ENCODE measurements at places on chromosomes 16 and 17. TPM values are rescaled to one million over a fixed set of nuclear protein-coding genes. Genes with fewer than 3 reads are reported as not detected.

Gene CTF1
- total RNA-seq: 0.13 TPM

Gene EVI2B
- 0.13 TPM for total RNA-seq

Gene MBTD1
- total RNA-seq: 11.4 TPM

Gene KLHL10
- under 0.01 TPM for total RNA-seq

Gene ZPBP2
- not detected for total RNA-seq

Gene VMO1
- 0.39 TPM for total RNA-seq

Gene FGF11
- 0.13 TPM for total RNA-seq

Gene PARD6A
- 2.3 TPM for total RNA-seq

Gene ARHGAP23
- 43.1 TPM for total RNA-seq

Gene IRX5
- 0.13 TPM for total RNA-seq

- peak; percentile 64 for DNase-seq
Observed at GRCh38 chr17:68437979-68438822, 19.1 kb downstream of the WIPI1 start.

DNA sequence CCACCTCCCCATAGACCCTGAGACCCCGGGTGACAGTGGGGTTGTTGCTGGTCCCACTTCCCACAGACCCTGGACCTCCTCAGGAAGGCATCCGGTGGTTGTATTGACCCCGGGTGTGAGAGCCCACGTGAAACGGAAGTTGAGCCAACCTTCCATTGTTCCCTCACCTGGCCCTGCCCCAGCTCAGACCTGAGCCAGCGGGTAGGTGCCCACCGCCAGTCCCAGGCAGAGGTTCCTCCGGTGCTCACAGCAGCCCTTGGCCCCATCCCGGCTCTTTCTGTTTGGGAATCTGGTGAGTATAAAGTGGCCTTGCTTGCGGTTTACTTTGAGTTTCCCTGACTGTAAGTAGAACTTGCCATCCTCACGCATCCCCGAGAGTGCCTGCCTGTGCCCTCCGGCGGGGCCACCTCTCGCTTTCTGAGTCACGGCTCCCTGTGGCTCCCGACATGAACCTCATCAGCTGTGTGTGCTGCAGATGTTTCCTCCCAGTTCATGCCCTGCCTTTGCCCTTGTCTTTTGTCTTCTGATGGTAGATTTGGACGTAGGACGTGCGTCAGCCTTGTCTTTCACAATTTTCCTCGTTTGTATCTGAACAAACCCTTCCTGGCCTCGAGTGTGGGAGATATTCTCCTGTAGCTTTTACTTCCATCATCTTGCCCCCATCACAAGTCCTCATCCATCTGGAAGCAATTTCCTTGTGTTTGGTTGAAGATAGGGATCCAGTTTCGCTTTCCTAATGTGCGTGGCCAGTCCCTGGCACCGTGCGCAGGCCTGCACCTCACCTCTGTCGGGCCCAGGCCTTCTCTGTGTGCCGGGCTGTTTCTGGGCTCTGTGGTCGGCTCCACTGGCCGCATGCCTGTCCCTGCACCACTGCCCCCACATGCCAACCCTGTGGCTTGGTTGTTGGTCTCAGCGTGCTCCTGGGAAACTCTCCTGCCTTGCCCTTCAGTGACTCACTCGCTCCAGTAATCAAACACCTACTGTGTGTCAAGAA is 76.0 kb downstream of the METRNL start:
- peak; percentile 87 for DNase-seq

DNA sequence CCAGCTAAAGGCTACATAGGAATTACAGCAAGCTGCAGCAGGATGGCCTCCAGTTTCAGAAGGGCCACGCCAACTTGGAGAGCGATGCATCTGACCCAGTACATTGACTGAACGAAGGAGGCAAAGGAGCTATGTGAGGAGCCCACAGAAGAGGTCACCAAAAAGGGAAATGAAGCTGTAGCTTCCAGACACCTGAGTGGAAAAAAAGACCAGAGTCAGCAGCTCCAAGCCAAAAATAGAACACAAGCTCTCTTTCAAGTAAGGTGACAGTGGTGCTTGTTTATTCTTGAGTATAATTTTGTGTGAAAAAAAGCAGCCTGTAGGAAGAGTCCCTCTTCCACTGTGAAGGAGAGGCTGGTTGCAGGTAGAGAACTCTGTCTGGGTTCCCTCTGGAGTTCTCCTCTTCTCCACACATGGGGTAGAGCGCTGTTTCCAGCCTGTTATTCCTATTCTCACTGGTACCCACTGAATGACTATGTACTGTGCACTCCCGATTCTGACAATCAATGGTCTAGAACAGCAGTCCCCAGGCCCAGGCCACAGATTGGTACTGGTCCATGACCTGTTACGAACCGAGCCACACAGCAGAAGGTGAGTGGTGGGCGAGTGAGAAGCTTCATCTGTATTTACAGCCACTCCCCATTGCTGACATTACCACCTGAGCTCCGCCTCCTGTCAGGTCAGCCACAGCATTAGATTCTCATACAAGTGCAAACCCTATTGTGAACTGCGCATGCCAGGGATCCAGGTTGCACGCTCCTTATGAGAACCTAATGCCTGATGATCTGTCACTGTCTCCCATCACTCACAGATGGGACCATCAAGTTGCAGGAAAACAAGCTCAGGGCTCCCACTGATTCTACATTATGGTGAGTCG is 15.1 kb downstream of the CCL4 start:
- DNase-seq: no peak

GRCh38 chr17:58365185-58365979 is 13.4 kb upstream of the SUPT4H1 start:
- DNase-seq: no peak

DNA sequence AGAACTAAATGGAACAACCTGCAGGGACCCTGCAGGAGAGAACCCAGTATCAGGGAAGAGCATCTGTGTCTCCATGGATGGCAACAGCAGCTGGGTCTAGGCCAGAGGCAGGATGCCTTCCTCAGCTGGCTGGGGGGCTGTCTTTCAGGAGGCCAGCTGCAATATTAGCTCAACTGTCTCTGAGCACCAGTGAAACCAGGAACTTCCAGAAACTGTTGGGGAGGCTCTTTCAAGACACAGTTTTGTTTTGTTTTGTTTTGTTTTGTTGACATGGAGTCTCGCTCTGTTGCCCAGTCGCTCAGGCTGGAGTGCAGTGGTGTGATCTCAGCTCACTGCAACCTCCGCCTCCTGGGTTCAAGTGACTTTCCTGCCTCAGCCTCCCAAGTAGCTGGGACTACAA is 7.6 kb downstream of the GPR142 start:
- no peak for DNase-seq

- DNase-seq: peak; percentile 97
Observed at GRCh38 chr16:68005786-68006286, 6.6 kb upstream of the DPEP2 start.

GRCh38 chr17:28912281-28912937 is 9.5 kb upstream of the DHRS13 start:
- DNase-seq: peak; percentile 44

- no peak for DNase-seq
Observed at GRCh38 chr16:77336637-77337036, 98.2 kb downstream of the ADAMTS18 start.

DNA sequence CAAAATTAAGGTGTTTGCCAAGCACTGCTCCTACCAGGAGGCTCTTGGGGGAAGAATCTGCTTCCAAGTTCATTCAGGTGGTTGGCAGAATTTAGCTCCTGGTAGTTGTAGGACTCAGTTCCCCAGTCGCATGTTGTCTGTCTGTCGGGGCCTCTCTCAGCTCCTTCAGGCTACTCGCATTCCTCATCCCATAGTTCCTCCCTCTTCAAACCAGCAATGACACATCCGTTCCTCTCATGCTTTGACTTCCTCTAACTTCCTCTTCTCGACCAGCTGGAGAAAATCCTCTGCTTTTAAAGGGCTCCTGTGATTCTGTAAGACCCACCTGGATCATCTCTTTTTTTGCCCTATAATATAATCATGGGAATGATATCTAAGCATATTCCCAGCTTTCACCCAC is 108.1 kb downstream of the PMP22 start:
- DNase-seq: no peak

DNA sequence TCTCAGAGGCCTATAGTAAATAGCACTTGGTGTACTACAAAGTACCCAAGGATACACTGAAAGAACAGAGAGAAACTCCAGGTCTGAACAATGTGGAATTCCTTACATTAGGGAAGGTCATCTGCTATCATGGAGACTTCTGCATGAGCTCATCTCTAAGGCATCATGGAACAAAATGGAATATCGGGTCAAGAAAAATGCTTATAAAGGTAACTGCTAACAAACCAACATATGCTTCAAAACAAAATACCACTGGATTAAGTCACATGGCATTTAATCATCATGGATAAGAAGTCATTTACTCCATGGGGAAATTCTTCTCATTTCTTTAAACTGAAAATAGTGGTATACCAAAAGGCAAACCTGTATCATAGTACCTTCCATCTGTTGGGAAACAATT is 34.2 kb downstream of the TXNDC11 start:
- DNase-seq: no peak

GRCh38 chr16:24508614-24509013 is 30.8 kb upstream of the RBBP6 start:
- peak; percentile 35 for DNase-seq

- DNase-seq: peak; percentile 17
Observed at GRCh38 chr16:51994597-51994996, 552.3 kb downstream of the TOX3 start.

GRCh38 chr17:44898768-44899073 is 524 bp downstream of the EFTUD2 start:
- DNase-seq: peak; percentile 66

Measured in dermis microvascular lymphatic vessel endothelial cell (primary cell).